ENCODE measurements at places on chromosomes 2 and 18.

DNA sequence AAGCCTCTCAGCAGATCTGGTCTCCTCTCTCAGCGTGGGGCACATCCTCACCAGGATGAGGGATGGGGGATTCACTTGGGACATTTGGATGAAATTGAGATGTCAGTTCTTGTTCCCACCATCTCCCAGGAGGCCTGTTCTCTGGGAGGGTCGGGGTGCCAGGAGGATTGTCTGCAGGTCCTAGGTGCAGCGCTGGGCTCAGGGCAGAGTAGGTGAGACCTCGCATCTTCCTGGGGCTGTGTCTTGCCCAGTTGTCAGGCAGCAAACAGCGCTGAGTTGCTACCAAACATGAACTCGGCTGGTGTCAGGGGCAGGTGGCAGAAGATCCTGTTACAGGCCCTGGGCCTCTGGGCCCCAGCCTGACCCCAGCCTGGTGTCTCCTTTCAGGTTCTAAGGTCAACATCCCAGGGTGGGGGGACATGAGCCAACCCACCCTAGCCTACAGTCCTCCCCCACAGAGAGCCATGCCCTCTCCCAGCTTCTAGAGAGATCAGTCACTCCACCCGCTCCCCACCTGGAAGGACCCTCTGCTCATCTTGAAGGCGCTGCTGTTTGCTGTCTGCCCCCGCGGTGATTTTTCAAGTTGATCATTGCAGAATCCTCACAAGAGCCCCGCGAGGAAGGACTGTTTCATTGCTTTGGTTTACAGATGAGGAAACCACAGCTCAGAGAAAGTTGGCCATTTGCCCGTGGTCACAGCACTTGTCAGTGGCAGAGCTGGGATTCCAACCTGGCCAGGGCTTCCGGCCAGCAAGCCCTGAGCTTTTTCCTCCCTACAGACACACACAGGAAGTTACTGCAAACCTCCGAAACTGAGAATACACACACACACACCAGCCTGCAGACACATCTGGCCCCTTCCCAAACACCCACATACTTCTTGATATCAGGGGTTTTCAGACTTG is 83.9 kb downstream of the STPG4 start:
- peak; percentile 95 for DNase-seq

DNA sequence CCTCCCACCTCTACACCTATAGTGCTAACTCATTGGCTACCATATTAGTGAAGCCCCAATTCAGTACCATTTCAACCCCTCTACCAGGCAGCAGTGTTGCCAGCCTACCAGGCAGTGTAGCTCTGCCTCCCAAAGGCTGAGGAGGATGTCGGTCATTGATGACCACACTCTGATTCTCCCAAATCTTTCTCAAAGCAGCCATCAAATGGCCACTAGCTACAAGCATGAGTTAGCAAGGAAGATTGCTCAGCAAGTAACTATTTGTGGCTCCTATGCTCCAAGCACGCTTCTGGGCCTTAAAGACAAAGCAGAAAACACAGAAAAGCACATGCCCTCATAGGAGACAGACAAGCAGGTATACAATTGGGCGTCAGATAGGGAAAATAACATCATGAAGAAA is 42.7 kb upstream of the AFF3 start:
- DNase-seq = no peak

GRCh38 chr18:79556829-79557585 is 122.6 kb upstream of the CTDP1 start:
- no peak for DNase-seq

GRCh38 chr2:105836840-105837692 is 92.4 kb downstream of the NCK2 start:
- no peak for DNase-seq

DNA sequence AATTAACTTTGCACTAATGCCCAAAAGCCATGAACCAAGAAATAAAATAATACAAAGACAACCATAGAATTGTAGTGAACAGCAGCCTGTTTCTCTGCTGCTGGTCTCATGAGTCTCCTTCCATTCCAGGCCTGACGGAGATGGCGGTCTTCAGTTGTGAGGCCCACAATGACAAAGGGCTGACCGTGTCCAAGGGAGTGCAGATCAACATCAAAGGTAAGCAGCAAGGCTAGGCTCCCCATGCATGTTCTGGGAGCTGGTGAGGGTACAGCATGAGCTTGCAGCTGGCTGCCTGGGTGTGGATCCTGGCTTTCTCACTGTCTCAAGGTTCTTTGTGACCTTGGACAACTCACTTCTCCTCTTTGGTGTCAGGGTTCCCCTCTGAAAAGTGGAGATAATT is 66.7 kb downstream of the MERTK start:
- DNase-seq = no peak

DNA sequence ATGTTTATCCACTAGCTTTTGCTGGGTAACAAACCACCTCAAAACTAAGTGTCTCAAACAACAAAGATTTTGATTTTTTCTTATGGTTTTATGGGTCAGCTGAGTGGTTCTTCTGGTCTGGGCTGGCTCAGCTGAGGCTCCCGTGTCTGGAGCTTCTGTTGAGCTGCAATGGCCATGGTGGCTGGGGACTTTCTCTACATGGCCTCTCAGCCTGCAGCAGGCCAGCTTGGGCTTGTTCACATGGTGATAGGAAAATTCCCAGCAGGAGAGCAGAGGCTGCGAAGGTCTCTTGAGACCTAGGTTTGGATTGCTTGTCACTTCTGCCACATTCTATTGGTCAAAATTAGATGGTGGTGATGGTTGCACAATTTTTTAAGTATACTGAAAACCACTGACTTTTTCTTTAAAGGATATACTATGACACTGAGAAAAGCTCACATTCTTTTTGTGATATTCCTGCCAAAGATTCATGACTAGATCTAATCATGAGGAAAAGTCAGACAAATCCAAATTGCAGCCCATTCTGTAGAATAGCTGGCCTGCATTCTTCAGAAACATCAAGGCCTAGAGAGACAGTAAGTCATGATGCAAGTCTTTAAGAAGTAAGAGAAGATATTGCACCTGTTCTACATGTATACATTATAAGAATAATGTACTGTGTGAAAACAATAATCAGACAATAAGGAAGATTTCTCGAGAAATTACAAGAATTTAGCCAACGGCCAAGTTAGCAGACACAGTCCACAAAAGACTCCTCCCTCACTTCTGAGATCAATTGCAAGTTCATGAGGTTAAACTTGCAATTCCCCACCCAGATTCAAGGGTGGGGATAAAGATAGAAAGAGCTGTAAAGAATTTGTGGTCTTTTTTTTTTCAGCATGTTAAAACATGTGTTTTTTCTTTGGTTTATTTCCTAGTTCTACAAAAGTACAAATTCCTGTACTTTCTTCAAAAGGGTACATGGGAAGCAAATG is 35.0 kb upstream of the IL1R2 start:
- peak; percentile 20 for DNase-seq

GRCh38 chr18:77191071-77191751 is 58.4 kb upstream of the GALR1 start:
- peak; percentile 28 for DNase-seq

GRCh38 chr18:11740461-11740860 is 51.4 kb downstream of the GNAL start:
- no peak for DNase-seq

DNA sequence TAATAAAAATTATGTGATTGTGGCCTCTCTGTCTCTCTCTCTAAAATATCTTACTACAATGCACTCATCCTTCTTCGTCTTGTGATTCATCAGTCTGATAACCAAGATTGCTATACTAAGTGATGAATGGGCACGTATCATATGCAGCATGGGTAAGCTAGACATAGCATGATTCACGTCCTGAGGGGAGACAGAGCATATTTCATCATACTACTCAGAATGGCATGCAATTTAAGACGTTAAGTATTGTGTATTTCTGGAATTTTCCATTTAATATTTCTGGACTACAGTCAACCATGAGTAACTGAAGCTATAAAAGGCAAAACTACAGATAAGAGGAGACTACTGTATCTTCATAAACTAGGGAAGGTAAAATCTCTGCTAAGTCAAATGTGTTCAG is 97.0 kb upstream of the CD226 start:
- peak; percentile 97 for DNase-seq

DNA sequence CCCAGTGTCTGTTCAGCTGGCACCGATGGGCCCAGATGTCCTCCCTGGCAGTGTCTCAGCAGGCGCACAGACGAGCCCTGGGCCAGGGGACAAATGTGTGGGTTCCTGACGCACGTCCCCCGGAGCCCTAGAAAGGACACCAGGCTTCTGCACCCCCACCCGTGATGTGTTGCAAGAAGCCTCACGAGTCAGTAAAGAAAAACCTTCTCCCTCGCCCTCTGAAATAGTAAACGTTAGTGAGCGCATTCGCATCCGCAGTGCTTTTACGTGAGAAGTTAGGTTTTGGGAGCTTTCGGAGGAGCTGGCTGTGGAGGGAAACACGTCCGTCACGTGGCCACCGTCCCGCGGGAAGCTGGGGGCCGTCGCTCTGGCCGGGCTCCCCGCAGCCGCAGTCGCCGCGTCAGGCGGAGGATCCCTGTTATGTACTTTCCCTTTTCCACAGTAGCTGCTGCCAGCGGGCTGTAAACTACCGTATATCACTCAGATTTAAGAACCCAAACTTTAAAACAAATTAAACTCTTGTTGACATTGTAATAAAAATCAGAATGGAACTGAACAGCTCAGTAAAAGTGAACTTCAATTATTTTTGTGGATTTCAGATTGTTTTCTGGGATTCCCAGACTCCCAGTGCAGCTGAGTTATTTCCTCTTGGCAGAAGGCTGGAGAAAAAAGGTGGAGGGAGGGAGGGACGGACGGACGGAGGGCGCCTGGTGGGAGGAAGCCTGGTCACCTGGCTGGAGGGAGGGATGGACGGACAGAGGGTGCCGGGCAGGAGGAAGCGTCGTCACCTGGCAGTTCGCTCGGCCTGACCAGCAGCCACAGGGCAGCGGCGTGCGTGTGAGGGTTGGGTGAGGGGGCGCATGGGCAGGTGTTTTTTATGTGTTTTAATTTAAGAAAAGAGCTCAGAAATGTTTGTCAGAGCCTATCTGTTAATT is 112.1 kb downstream of the NFATC1 start:
- peak; percentile 78 for DNase-seq

GRCh38 chr2:188983427-188984064 is 9.4 kb downstream of the COL3A1 start:
- peak; percentile 76 for DNase-seq

DNA sequence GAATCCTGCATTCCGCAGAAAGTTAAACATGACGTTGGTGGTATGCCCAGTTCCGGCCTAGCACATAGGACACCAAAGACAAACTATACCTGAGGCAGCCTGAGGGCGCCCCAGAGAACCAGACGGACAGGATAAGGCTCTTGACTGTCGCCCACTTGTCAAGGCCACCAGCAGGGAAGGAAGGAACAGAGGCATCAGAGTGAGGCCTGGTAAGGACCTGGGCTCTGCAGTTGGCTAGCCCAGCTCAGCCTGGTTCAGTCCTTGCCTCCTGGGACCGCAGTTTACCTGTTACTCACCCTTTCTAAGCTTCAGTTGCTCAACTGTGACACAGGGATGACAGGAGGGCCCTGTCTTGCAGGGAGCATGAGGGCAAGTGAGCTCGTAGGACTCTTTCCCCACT is 82.1 kb downstream of the ACTR2 start:
- DNase-seq = no peak

- DNase-seq = peak; percentile 84
Measured at GRCh38 chr18:75408554-75409506, 18.7 kb downstream of the SMIM21 start.

GRCh38 chr2:33210626-33211025 is 263.9 kb downstream of the LTBP1 start:
- peak; percentile 98 for DNase-seq

DNA sequence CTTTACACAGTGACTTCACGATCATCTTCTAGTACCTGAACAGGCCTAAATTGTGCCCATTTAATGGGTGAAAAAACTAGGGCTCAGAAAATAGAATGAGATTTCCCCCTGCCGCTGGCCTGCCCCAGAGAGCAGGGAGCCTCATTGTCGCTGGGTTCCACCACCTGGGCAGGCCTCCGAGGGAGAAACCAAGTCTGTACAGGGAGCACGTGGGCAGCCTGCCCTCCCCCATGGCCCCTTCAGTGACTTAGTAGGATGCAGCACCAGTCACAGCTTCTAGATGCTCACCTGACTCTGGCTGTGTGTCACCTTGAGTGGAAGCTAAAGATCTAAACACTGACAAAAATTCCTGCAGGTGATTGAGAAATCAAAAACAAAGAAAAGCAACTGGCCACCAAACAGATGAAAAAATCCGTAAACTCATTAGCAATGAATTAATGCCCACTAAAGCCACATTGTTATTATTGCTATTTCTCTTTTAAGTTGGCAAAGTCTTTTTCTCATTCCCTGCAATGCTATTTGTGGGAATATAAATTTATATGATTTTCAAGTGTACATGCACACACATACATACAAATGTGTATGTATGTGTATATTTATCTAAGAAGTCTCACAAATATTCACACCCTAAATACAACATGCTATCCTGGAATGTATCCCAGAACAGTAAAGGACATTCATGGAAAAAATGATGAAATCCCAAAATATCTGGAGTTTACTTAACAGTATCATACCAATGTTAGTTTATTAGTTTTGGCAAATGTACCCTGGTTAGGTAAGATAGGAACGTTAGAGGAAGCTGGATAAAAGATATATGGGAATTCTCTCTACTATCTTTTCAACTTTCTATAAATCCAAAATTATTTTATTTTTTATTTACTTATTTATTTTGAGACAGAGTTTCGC is 18.7 kb upstream of the ASPRV1 start:
- DNase-seq = peak; percentile 58

- DNase-seq = no peak
Measured at GRCh38 chr2:227035711-227036367, 128.2 kb downstream of the COL4A4 start.

Data from fibroblast of pulmonary artery (primary cell).